ENCODE measurements at places on chromosomes 11 and 22.

- DNase-seq, result no peak
Observed at GRCh38 chr11:115903179-115903578, 399.0 kb upstream of the CADM1 start.

DNA sequence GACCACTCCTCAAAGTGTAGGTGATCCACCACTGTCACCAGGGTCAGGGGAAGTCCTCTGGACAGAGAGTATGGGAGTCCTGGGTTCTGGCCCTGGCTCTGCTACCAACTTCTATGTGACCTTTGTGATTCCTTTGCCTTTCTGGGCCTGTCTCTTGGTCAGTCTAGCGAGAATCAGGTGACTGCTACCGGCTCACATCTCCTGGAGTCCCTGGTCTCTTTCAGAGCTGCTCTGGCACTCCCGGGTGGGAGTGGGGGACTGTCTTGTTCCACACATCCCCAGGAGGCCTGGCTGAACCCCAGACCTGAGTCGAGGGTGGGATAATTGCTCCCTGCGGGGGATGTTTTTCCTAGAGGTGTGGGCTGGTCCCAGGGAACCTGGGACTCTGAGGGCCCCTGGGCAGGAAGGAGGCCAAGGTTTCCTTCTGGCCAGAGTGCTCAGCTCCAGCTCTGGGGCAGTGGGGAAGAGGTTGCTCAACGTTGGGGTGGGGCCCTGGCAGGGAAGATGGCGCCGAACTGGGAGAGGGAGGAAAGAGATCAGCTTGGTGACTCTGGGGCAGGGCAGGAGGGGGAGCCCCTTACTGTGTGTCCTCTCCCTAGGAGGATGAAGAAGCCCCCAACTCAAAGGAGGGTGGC is 2.1 kb downstream of the SOX10 start:
- no peak for DNase-seq

GRCh38 chr11:128482512-128483191 is 104.7 kb downstream of the ETS1 start:
- no peak for DNase-seq

GRCh38 chr11:68990995-68991780 is 10.4 kb upstream of the MRGPRD start:
- DNase-seq, result no peak

GRCh38 chr11:10019906-10020682 is 273.9 kb downstream of the SBF2 start:
- no peak for DNase-seq

- DNase-seq, result no peak
Observed at GRCh38 chr11:101401245-101401644, 182.6 kb downstream of the TRPC6 start.

DNA sequence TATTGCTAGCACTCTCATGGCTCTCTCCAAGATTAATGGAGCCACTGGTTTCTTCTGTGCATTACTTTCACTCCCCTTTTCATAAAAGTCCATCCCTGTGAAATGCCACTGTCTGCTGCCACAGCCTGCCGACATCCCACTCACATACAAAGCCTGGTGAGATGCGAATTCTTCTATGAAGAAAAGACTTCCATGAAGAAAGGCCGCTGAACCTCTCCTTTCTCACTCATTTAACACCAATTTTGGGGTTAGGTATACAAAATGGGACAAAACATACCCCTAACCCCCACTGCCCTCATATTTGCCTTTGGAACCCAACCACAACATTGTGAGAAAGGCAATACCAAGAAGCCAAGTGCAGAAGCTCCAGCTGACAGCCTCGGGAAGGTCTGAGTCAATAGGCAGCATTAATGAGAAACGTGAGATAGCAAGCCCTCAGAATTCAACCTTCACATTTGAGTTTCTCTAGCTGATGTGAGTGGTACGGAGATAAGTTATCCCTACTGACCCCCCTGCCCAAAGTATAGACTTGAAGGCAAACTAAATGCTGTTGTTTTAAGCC is 156.4 kb downstream of the ATG16L2 start:
- DNase-seq, result no peak

DNA sequence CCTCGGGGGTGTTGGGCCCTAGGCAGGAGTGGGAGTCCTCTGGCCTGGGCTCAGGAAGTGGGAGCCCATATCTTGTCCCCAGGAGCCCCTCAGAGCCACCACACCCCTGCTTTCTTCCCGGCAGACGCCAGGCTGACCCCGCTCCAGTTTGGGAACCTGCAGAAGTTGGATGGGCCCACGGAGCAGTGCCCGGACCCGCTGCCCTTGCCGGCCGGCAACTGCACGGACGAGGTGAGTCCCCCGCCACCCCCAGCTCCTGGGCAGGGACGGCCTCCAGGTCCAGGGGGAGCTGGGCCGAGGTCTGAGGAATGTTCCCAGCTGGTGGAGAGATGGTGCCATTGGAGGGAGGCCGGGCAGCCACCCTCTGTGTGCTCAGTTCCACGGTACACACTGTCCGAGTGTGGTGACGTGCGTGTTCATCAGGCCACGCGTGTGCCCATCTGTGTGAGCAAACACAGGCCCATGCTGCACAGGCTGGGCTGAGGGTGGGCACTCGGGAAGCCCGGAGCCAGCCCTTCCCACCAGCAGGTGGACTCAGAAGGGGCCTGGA is 4.8 kb downstream of the MUC5B start:
- DNase-seq, result no peak

GRCh38 chr11:71114124-71114851 is 138.1 kb downstream of the SHANK2 start:
- no peak for DNase-seq

DNA sequence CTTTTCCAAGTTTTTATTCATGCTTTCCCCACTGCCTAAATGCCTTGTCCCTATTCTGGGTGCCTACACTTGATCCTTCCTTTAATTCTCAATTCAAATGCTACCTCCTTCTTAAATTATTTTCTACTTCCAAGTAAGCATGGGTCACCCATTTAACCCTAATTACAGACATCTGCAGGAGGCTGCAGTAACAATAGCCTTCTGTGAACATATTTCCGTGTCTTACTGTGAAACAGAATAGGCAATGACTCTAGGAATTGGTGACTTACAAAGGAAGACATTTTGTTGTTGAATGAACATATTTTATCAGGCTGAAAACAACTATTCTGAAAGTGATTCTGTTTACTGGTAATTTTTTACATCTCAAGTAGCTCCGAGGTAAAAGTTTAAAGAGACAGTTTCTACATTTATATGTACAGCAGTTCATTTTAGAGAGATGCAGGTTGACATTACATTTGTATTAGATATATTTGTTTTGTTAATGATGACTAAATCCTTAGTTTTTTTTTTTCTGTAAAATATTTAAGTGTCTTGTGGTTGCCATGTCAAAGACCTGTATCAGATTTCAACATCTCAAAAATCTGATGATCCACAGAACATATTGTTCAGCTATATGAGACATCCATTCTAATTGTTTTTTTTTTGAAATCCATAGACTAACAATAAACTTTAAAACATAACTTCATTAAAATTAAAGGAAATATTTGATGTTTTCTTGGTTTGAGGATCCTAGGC is 316.8 kb downstream of the CASP12 start:
- no peak for DNase-seq

GRCh38 chr11:73288192-73288872 is 16.2 kb downstream of the P2RY6 start:
- no peak for DNase-seq

- no peak for DNase-seq
Observed at GRCh38 chr11:125579811-125580210, 10.5 kb downstream of the EI24 start.

DNA sequence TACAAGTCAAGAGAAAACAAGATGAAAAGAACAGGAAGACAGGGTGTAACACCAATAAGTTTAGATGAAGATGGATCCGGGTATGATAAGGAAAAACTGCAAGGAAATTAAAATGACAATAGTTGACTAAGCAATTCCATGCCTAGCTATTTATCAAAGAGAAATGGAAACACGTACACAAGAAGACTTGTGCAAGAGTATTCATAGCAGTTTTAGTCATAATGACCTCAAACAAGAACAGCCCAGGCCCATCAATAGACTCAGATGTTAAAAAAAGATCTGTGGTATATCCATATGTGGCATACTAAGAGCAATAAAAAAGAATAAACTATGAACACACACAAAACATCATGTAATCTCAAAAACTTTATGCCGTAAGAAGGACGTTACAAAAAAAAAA is 33.2 kb downstream of the SLC5A12 start:
- DNase-seq, result no peak

DNA sequence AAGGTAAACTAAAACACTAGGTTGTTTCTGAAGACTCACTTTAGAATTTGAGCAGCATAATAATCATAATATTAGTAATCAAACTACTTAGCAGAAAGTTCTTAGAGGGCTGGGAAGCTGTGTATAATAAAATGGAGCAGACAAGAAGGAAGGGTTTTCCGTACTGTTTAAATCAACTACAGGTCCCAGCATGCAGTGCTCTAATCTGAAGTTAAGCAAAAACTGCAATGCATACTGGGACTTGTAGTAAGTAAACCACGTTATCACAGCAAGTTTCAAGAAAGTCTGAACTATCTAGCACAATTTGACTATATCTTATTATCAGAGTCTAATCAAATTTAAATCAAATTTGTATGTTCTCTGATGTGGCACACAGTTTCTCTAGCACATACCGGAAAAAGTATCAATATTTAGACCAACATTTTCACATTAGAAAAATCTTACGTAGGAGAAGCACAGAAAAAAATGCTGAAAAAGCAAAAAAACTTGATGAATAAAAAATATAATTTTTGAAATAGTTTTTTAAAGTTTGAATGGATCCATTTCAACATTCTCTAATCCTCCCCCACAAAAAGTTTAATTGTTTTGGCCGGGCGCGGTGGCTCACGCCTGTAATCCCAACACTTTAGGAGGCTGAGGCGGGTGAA is 8.2 kb downstream of the PHF21A start:
- no peak for DNase-seq

DNA sequence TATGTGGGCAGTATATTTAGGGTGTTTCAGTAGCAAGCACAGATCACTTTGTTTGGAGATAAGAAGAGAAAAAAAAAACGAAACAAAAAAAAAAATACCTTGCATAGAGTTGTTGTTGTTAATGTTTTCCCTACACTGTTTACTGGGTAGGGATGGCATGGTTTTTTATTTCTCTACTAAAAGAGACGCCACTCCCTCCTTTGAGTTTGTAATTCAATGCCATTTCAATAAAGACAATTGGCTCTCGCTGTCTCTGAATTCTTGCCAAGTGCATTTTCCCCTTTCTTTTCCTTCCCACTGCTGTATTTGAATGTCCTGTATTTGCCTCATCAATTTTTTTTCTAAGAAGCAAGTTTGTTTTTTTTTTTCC is 213.9 kb upstream of the UBASH3B start:
- no peak for DNase-seq
